LoVo (cell line): ENCODE measurements at places on chromosomes 5 and 9.
A peak's percentile ranks its signal among the peaks of the same experiment; 100 is the strongest.

DNA sequence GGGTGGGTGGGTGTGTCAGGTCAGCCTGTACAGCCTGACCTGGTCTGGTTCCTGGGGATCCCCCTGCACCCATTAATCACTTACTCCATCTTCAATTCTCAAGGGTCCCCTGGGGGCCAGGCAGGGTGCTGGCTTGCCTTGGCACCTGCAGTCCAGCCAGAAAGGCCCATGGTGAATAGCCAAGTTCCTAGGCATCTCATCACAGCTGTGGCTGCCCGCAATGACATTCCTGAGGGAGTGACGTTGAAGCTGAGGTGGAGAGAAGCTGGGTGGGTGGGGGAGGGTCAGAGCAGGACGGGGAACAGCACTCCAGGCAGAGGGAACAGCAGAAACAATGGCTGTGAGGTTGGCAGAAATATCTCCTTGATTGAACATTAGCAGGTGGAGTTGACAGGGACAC lies 10.6 kb downstream of the HMCN2 start:
- DNase-seq: no peak

GRCh38 chr9:105282870-105283621 lies 38.6 kb downstream of the SLC44A1 start:
- DNase-seq: peak; percentile 42

GRCh38 chr5:1821862-1822261 lies 20.7 kb downstream of the NDUFS6 start:
- DNase-seq: no peak

DNA sequence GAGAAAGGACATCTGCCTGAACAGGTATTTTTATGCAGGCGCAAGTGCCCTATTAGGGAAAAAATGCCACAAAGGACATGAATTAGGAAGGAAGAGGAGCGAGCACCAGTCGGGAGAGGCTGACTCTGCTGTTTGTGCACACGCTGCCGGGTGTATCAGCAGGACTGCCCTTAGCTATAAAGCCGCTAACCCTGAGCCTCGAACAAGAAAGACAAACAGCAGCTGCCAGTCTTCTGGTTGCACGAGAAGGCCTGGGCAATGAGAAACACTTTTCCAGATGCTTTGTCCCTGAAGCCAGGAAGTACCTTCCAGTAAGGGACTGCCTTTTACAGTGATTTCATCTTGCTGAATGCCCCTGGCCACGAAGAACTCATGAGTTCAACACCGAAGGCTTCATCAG lies 12.6 kb downstream of the QSOX2 start:
- DNase-seq: no peak

DNA sequence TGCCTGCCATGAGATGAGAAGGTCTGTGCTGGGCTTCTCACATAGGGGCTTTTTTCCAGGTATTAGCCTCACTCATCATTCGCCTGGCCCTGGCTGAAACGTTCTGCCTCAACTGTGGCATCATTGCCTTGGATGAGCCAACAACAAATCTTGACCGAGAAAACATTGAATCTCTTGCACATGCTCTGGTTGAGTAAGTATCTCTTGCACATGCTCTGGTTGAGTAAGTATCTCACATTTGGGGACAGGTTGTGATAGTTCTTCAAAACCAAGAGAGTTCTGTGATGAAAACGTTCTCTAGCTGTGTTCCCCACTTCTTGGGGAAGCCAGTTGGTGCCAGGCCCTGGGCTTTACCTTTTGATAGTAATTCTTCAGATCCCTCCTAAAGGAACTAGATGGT lies 17.4 kb upstream of the IL13 start:
- DNase-seq: no peak

GRCh38 chr9:92444841-92445240 lies 20.6 kb upstream of the OMD start:
- DNase-seq: no peak

DNA sequence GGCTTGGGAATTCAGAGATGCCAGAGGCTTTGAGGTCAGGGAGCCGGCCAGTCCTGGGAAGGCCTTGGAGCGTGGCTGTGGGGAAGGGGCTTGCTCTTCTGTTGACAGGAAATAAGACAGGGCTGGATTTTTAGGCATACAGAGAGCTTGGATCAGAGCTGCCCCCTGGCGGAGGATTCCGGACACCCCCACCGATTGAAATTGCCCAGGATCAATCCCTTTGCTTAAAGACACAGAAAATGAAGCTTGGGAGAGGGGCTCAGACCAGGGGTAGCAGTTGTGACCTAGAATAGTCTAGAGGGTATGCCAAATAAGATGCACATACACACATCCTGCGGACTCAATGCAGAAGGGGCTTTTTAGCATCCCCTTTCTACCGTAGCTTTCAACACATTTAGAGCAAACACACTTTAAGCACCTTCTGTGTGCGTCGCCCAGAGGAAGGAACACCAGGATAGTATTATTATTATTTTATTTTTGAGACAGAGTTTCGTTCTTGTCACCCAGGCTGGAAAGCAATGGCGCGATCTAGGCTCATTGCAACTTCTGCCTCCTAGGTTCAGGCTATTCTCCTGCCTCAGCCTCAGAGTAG lies 1.7 kb upstream of the NTMT1 start:
- peak; percentile 54 for DNase-seq

DNA sequence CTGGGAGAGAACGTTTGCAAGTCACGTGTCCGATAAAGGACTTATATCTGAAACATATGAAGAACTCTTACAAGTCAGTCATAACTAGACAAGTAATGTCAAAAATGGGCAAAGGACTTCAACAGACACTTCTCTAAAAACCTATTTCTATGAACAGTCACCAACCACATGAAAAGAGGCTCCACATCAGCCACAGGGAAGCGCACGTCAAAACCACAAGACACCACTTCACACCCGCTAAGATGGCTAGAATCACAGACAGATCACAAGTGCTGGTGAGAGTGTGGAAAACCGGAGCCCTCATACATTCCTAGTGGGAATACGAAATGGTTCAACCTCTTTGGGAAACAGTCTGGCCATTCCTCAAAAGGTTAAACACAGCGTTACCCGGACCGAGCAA lies 11.5 kb upstream of the CARD9 start:
- DNase-seq: no peak

- peak; percentile 10 for DNase-seq
Observed at GRCh38 chr9:115808108-115808507, 345.5 kb upstream of the PAPPA start.

- no peak for DNase-seq
Observed at GRCh38 chr9:9874270-9874669, 738.5 kb downstream of the PTPRD start.

GRCh38 chr5:150595466-150596031 lies 44.9 kb upstream of the SYNPO start:
- DNase-seq: no peak

DNA sequence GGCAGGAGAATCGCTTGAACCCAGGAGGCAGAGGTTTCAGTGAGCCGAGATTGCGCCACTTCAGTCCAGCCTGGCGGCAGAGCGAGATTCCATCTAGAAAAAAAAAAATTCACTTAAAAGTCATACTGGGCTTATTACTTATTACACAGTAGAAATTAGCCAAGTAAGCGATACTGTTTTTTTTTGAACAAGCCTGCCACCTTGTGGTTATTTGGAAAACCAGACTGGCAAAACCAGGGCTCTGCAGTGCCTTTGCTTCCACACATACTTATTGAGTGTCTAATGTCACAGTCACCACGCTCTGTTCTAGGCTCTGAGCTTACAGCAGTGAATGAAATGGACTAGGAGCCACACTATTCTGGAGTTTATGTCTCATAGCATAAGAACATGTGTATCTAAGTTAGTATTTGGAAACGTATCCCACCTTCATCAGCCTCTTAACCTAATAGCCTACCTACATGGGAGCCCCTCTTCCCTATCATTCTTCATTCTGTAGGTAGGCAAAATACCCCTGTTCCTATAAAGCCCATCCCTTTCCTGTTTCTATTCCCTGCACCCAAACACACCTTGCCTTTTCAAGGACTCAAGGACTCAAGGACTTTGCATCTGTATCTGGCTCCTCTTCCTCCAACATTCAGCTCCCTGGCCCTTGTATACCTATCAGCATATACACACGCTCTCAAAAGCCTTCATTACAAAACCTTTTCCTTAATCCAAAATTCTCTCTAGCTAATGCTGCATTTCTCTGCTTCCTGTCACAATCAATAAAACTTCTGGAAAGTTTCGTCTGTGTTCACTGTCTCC lies 13.9 kb upstream of the BASP1 start:
- DNase-seq: peak; percentile 69

DNA sequence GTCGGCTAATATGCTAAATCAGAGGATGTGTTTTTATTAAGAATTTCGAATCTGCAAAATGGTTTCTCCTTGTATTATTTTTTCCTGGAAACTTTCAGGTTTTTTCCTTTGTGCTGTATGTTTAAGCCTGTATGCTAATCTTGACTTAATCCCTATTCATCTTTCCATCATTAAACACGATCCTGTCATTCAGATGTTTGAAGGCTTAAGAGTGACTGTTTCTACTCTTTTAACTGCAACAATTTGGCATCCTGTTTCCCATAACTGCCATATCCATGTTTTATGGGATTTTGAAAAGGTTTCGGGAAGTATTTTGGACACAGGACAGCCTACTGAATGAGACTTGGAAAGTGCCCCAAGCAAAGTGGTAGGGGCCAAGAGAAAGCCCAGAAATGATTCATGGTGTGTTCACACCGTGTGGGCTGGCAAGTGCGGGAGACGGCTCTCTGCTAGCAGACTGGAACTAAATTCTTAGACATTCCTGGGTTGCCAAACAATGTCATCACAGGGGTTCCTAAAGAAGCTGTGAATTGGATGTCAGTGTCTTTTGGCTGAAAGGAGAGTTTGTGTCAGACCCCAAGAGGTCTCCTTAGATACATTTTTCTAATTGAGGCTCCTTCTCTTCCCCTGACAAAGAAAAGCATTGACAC lies 125.4 kb upstream of the ADAMTS16 start:
- no peak for DNase-seq

- no peak for DNase-seq
Observed at GRCh38 chr5:155091063-155091648, 77.6 kb downstream of the KIF4B start.

- DNase-seq: no peak
Observed at GRCh38 chr5:136235321-136235720, 42.4 kb upstream of the SMIM32 start.

GRCh38 chr9:98596486-98596885 lies 112.2 kb downstream of the GABBR2 start:
- DNase-seq: no peak

- no peak for DNase-seq
Observed at GRCh38 chr9:115191667-115192066, 73.7 kb upstream of the TNC start.

DNA sequence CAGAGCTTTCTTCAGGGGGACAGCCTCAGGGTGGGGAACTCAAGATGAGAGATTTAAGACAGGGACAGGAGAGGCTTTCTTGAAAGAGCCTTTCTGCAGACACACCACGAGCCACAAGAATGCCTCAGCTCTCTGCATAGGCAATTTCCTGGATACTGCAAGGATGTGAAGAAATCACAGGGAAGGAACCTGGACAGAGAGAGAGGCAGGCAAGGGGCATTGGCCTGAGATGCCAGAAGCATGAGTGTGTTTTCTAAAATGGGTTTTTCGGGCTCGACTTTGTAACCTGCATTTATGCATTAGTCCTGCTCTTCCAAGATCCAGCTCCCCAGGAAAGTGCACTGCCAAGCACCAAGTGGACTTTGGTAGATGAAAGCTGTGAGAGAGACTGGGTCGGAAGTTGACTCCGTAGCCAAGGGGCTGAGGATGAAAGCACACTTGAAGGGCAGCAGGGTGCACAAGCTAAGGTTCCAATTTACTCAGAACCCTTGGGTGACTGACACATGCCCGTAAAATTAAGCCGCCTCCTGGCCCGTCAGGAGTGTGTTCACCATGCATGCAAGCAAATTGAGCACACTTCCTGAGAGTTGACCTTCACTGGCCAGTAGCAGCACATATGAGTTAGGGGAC lies 90.9 kb downstream of the CFAP90 start:
- DNase-seq: no peak

DNA sequence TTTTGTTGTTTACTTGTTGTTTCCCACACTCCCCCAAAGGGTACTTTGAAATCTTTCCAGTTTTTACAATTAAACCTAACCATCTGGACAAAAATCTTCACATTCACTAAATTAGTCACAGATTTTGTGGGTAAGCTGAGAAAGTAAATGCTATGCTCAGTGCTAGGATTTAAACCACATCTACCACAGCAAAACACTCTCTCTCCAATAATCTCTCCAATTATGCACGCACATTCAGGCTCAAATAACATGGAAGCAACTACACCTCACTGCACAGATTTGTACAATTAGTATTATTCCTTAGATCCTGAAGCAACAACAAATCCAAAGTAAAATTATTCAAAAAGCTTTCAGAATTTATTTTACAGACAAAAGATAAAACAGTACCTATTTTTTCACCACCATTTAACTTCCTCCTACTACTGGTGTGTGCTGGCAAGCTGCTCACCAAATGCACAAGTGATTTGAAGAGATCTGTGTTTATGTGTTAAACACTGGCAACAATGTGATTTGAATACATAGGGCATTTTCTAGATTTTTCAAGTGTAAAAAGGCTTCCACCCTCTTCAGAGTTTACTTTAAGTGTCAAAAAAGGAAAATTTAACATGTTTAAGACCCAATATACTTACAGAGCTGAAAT lies 16.6 kb downstream of the ZNF608 start:
- DNase-seq: no peak

GRCh38 chr5:63613442-63613841 lies 348.8 kb downstream of the HTR1A start:
- no peak for DNase-seq

DNA sequence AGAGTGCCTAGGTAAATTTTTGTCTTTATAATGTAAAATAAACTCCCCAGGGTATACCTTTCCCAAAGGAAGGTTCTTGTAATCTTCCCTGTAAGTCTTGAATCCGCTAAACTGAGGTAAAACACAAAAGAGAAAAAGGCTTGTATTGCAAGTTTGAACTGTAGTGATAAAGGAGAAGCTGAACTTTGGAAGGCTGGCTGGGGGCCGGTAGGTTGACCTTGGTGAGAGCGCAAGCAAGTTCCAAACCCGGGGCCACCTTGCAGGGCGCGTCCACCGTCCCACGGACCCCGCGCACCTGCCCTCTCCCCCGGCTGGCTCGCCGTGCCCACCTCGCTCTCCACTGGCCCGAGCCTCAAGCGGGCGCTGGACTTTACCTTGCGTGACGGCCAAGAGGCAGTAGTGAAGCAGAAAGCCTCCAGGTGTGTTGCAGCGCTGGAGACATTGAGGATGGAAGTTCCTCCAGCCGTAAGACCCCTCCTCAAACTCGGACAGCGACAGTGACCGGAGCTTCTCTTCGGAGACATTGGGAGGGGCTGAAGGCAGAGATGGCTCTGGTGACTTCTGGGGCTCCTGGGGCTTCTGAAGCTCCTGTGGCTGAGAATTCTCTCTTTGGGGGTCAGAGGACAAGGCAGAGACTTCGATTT lies 428 bp downstream of the SLCO4C1 start:
- peak; percentile 8 for DNase-seq

- DNase-seq: no peak
Observed at GRCh38 chr9:122004589-122004988, 88.5 kb downstream of the TTLL11 start.
